Lung (tissue), 17 donors: ENCODE measurements at places on chromosomes 1 and 21. TPM values are rescaled to one million over a fixed set of nuclear protein-coding genes. Genes with fewer than 3 reads are reported as not detected.

GRCh38 chr1:28329395-28330153 lies 734 bp downstream of the MED18 start:
- H3K27ac ChIP-seq = peak overlapping the region; percentile 86
- peak overlapping the region; percentile 62 for H3K4me3 ChIP-seq
- H3K4me1 ChIP-seq = peaks cover 3% of the 10 kb centered on the region

DNA sequence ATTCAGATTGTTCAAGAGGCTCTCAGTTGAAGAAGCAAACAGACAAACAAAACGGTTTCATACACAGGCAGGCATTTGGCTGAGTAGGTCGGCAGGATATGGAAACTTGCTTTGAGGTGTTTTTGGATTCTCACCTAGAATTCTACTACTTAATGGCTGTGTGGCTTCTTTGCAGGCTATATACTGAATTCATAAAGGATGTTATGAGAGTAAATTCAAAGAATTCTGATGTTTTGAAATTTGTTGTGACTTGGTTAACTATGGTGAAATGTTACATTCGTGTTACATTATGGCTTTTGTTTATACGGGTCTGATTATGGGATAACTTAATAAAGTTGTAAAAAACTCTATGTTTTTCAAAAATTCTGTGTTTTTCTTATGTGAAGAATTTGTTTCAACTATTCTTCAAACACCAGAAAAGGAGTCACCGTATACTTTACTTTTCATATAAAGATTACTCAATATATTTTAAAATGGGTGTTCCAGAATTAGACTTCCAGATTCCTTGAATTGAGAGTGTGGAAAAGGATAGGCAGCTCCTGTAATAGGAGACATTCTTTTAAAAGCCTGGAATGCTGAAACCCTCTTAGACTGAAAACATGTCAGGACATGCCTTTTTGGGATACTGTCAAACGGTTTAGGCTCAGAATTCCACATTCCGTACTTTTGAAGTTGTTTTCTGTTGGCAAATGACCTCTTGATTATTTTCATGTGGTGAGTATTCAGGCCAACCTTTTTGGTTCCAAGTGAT lies 8.2 kb upstream of the IRF2BP2 start:
- H3K27ac ChIP-seq = no peak overlapping the region
- H3K4me1 ChIP-seq = peaks cover 31% of the 10 kb centered on the region
- no peak overlapping the region for H3K4me3 ChIP-seq
- H3K36me3 ChIP-seq = no peaks in the 10 kb centered on the region
- H3K27me3 ChIP-seq = no peaks in the 10 kb centered on the region

GRCh38 chr1:3312310-3312897 lies 142.1 kb upstream of the ARHGEF16 start:
- H3K4me3 ChIP-seq = no peak overlapping the region
- peaks cover 8% of the 10 kb centered on the region for H3K4me1 ChIP-seq
- peak overlapping the region; percentile 79 for H3K27ac ChIP-seq
- no peaks in the 10 kb centered on the region for H3K27me3 ChIP-seq

DNA sequence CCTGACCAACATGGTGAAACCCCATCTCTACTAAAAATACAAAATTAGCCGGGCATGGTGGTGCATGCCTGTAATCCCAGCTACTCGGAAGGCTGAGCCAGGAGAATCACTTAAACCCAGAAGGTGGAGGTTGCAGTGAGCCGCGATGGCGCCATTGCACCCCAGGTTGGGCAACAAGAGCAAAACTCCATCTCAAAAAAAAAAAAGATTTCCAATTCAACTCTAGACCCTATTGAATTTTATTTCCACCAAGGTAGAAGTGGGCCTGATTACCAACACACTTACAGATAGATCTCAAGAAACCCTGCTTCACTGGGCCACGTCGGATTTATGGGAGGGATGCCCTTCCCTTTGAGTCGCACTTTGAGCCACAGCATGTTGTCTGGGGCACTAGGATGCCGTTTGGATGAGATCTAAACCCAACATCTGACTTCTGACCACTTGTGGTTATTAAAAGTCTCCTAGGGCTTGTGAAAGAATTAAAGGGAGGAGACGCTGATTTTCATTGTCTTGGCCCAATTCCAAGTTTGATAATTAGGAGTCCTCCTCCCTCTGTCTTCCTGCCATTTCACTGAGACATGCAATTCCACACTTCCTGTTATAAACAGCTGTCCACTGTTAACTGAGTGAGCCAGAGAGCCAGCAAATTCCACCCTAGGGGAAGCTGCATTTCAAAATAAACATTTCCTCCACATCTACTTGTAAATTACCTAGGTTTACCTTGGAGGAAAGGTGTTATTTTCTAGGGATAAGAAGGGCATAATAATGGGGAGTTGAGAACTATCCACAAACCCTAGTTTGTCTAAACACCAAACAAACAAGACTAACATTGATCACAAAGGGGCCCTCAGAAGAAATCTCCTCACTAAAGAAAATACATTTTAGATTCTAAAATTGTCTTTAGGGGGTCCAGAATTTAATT lies 5.2 kb upstream of the RERE start:
- no peak overlapping the region for H3K27ac ChIP-seq
- DNase-seq = peak; percentile 93
- no peak overlapping the region for H3K4me3 ChIP-seq

- H3K36me3 ChIP-seq = peaks cover 4% of the 10 kb centered on the region
- peak overlapping the region; percentile 99 for H3K27ac ChIP-seq
- peak overlapping the region; percentile 84 for H3K4me3 ChIP-seq
- peaks cover 8% of the 10 kb centered on the region for H3K4me1 ChIP-seq
Observed at GRCh38 chr1:55214934-55215193, 300 bp downstream of the USP24 start.

GRCh38 chr1:248758352-248758751 lies 2.8 kb upstream of the LYPD8 start:
- no peak for DNase-seq
- no peak overlapping the region for H3K27ac ChIP-seq

- H3K27ac ChIP-seq = no peak overlapping the region
- no peaks in the 10 kb centered on the region for H3K4me1 ChIP-seq
- DNase-seq = no peak
- peaks cover 4% of the 10 kb centered on the region for H3K27me3 ChIP-seq
- H3K4me3 ChIP-seq = no peak overlapping the region
Observed at GRCh38 chr1:247376659-247377058, 39.3 kb upstream of the NLRP3 start.

DNA sequence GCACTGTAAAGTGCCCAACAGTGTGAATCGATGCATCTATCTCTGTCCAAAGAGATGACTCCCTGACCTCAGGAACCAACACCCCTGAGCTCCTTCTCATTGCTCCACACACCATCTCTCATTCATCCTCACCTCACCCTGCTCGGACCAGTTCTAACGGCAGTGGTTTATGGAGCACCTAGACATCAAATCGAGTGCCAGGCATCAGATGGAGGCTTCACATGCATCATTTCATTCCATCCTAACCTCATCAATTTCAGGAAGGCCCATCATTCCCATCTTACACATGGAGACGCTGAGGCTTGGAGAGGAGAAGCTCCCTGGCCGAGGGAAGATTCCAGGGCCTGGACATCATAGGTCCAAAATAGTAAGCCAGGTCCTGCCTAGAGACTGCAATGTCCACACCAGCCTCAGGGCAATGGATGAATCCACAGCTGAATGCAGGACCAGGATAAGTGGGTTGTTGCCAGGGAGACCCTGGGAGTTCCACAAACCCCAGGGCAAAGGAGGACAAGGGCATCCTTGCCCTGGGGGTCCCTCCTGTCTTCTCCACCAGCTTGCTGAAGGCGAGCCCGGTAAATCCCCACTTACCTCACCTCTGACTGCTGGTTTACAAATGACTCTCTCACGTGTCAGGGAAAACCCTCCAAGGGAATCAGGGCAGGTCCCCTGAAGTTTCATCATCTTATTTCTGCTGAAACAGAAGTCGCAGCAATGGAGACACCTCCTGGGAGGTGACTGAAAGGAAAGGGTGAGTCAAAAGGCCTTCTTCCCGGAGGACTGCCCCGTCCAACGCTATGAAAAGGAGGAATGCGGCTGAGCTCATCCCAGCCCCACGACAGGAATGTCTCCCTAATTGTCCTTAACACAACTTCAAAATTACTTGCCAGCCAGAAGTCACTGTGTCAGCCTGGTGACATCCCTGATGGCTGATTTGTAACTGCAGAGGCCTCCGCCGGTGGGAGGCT lies 9.0 kb upstream of the IFFO2 start:
- no peak overlapping the region for H3K27ac ChIP-seq
- DNase-seq = no peak
- no peak overlapping the region for H3K4me3 ChIP-seq
- no peaks in the 10 kb centered on the region for H3K4me1 ChIP-seq
- H3K27me3 ChIP-seq = no peaks in the 10 kb centered on the region

- H3K27ac ChIP-seq = no peak overlapping the region
- no peak overlapping the region for H3K4me3 ChIP-seq
- H3K4me1 ChIP-seq = no peaks in the 10 kb centered on the region
Observed at GRCh38 chr1:154772606-154773506, 97.2 kb downstream of the KCNN3 start.

- peak overlapping the region; percentile 96 for H3K4me3 ChIP-seq
- peaks cover 4% of the 10 kb centered on the region for H3K4me1 ChIP-seq
- no peaks in the 10 kb centered on the region for H3K27me3 ChIP-seq
- peaks cover 17% of the 10 kb centered on the region for H3K36me3 ChIP-seq
Observed at GRCh38 chr1:43708002-43708410, 670 bp downstream of the ST3GAL3 start.

DNA sequence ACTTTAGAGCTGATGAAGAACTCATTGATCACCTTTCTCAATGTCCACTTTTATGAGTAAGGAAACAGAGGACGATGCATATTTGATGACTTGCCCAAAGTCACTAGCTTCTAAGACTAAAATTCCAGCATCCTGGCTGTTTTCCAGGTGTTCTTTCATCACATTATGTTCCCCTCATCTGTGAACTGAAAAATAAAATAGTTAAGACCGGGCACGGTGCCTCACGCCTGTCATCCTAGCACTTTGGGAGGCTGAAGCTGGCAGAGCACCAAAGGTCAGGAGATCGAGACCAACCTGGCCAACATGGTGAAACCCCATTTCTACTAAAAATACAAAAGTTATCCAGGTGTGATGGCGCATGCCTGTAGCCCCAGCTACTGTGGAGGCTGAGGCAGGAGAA lies 297.5 kb downstream of the DUSP10 start:
- no peak overlapping the region for H3K4me3 ChIP-seq
- no peaks in the 10 kb centered on the region for H3K27me3 ChIP-seq
- no peaks in the 10 kb centered on the region for H3K36me3 ChIP-seq
- peak; percentile 78 for DNase-seq
- no peak overlapping the region for H3K27ac ChIP-seq

GRCh38 chr1:20190256-20191160 lies 4.2 kb upstream of the PLA2G2C start:
- H3K4me3 ChIP-seq = no peak overlapping the region
- peaks cover 9% of the 10 kb centered on the region for H3K4me1 ChIP-seq
- no peak for DNase-seq
- H3K27me3 ChIP-seq = no peaks in the 10 kb centered on the region

DNA sequence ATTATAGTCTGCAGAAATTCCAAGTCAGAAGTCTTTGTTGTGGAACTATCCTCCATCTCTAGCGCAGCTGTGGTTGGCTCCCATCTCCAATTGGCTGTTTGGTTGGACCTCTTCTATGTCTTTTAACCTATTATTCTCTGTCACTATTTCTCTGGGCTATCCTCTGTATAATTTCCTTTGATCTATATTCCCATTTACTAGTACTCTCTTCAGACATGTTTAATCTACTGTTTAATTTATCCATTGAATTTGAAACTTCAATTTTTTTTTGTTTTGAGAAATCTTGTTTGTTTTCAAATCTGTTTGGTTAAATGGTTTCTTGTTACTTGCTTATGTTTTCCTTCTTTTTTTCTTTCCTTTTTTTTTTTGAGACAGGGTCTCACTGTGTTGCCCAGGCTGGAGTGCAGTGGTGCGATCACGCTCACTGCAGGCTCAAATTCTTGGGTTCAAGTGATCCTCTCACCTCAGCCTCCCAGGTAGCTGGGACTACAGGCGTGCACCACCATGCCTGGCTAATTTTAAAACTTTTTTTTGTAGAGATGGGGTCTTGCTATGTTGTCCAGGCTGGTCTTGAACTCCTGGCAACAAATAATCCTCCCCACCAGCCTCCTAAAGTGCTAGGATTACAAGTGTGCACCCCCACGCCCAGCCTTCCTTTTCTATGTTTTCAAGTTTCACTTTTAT lies 28.1 kb downstream of the SOAT1 start:
- H3K27ac ChIP-seq = no peak overlapping the region
- no peaks in the 10 kb centered on the region for H3K27me3 ChIP-seq
- peaks cover 9% of the 10 kb centered on the region for H3K4me1 ChIP-seq

DNA sequence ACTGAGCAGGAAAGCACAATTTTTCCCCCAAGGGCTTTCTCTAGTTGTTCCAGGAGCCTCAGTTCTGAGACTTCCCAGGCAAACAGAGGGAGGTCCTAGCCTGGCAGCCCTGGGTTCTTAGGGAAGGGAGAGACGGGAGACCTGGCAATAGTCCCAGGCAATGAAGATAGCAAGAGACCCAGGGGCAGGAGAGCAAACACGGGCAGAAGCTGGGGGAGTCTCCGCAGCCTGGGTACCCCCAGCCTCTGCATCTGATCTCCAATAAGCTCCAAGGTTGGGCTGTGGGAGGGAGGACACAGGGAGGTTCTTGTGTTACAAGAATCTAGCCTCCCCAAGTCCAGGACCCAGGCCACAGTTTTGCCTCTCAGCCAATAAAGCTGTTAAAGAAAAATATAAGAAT lies 2.4 kb downstream of the BLACAT1 start:
- no peaks in the 10 kb centered on the region for H3K36me3 ChIP-seq
- no peak for DNase-seq
- peaks cover 56% of the 10 kb centered on the region for H3K27me3 ChIP-seq
- no peak overlapping the region for H3K4me3 ChIP-seq
- no peaks in the 10 kb centered on the region for H3K4me1 ChIP-seq

DNA sequence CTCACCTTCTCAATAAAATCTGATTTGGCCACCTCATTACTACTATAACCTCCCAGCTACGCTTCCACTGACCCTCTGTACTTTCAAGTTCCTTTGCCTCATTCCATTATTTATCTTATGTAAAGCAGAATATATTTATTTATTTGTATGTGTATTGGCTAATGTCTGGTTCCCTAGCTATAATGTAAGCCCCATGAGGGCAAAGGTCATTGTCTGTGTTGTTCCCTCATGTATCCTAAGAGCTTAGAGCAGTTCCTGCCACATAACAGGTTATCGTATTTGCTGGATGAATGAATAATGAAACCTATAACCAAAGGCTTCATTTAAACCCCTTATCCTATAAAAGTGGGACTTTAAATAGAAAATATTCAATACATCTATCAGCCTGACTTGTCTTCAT lies 77.9 kb upstream of the DPT start:
- H3K27ac ChIP-seq = no peak overlapping the region
- H3K4me1 ChIP-seq = no peaks in the 10 kb centered on the region

S100A11 gene
- 69.4 TPM for total RNA-seq

PGLYRP4 gene
- total RNA-seq = 1.0 TPM

RPE65 gene
- 0.09 TPM for total RNA-seq

HTR1D gene
- total RNA-seq = not detected

TRABD2B gene
- total RNA-seq = 0.46 TPM

OPN3 gene
- total RNA-seq = 10.2 TPM

MCOLN2 gene
- total RNA-seq = 17.1 TPM

GJB5 gene
- total RNA-seq = 0.55 TPM

OLIG2 gene
- total RNA-seq = 0.18 TPM
